ENCODE measurements at places on chromosomes 6 and 20.

- no peak overlapping the region for H3K27ac ChIP-seq
- no peaks in the 10 kb centered on the region for H3K4me1 ChIP-seq
- no peak for DNase-seq
- H3K27me3 ChIP-seq = no peaks in the 10 kb centered on the region
Observed at GRCh38 chr6:55866128-55866527, 9.3 kb downstream of the BMP5 start.

GRCh38 chr20:59008715-59009336 lies 1.8 kb upstream of the CTSZ start:
- H3K36me3 ChIP-seq = no peaks in the 10 kb centered on the region
- H3K4me1 ChIP-seq = no peaks in the 10 kb centered on the region
- no peak overlapping the region for H3K4me3 ChIP-seq
- H3K27ac ChIP-seq = no peak overlapping the region
- no peaks in the 10 kb centered on the region for H3K27me3 ChIP-seq

DNA sequence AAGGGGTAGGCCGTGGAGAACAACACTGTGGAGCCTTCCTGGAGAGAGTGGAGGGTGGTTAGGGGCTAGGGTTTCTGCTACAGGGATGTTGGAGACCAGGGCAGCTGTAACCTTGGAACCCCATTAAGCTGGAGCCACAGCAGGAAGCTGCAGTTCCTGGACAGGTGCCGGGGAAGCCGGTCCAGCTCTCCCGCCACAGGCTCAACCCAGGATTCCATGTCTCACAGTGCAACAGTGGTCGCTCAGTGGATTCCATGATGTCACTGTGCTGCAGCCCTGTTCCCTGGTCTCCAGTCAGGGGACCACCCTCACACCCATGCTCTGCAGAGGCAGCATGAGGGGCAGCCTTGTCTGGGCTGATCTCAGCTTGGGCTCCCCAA lies 264.6 kb upstream of the CDYL start:
- no peaks in the 10 kb centered on the region for H3K27me3 ChIP-seq
- H3K36me3 ChIP-seq = no peaks in the 10 kb centered on the region
- no peak overlapping the region for H3K4me3 ChIP-seq
- no peaks in the 10 kb centered on the region for H3K4me1 ChIP-seq

- DNase-seq = no peak
- H3K4me1 ChIP-seq = no peaks in the 10 kb centered on the region
- no peaks in the 10 kb centered on the region for H3K27me3 ChIP-seq
Observed at GRCh38 chr6:101392586-101393230, 800 bp upstream of the GRIK2 start.

- no peaks in the 10 kb centered on the region for H3K27me3 ChIP-seq
- H3K4me3 ChIP-seq = no peak overlapping the region
- no peaks in the 10 kb centered on the region for H3K36me3 ChIP-seq
Observed at GRCh38 chr6:74755778-74756177, 450.1 kb downstream of the COL12A1 start.

- no peaks in the 10 kb centered on the region for H3K27me3 ChIP-seq
- H3K4me1 ChIP-seq = no peaks in the 10 kb centered on the region
- no peak overlapping the region for H3K4me3 ChIP-seq
- H3K27ac ChIP-seq = no peak overlapping the region
Observed at GRCh38 chr20:6956574-6956973, 189.1 kb downstream of the BMP2 start.

- DNase-seq = no peak
- H3K27ac ChIP-seq = no peak overlapping the region
- H3K27me3 ChIP-seq = no peaks in the 10 kb centered on the region
- no peaks in the 10 kb centered on the region for H3K4me1 ChIP-seq
Observed at GRCh38 chr6:159753081-159753872, 8.6 kb upstream of the ACAT2 start.

DNA sequence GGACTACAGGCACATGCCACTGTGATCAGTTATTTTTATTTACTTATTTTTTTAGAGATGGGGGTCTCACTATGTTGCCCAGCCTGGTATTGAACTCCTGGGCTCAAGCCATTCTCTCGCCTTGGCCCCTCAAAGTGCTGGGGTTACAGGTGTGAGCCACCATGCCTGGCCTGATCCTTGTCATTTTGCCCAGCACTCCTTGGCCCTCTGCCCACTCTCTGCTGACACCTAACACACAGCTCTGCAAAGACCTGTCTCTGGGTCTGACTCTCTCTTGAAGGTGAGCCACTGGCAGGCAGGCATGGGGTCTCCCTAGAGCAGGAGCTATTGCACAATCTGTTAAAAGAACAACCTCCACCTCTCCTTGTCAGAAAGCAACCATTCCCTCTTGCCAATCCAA lies 155.6 kb downstream of the ZFP64 start:
- no peaks in the 10 kb centered on the region for H3K36me3 ChIP-seq
- H3K4me1 ChIP-seq = no peaks in the 10 kb centered on the region
- no peak overlapping the region for H3K4me3 ChIP-seq
- no peaks in the 10 kb centered on the region for H3K27me3 ChIP-seq
- no peak for DNase-seq
- no peak overlapping the region for H3K27ac ChIP-seq

DNA sequence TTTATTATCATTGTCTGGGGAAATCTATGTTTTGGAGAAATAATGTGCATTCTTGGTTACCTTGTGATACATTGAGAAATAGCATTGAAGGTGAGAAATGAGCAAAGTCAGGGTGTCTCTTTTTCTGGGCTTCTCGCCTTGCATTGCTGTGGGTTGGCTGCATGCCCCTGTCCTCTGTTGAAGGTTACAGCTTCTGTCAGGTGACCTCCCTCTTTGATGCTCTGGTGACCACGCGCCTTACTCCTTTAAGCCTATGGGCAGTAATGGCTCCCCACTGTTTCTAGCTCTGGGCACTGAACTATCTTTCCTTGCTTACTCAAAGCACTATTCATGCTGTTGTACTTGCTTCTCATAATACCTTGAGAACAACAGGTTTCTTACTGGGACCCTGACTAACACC lies 14.6 kb downstream of the ADGRB3 start:
- H3K4me1 ChIP-seq = no peaks in the 10 kb centered on the region
- H3K27ac ChIP-seq = no peak overlapping the region
- H3K4me3 ChIP-seq = no peak overlapping the region
- no peaks in the 10 kb centered on the region for H3K36me3 ChIP-seq
- H3K27me3 ChIP-seq = peaks cover 3% of the 10 kb centered on the region

DNA sequence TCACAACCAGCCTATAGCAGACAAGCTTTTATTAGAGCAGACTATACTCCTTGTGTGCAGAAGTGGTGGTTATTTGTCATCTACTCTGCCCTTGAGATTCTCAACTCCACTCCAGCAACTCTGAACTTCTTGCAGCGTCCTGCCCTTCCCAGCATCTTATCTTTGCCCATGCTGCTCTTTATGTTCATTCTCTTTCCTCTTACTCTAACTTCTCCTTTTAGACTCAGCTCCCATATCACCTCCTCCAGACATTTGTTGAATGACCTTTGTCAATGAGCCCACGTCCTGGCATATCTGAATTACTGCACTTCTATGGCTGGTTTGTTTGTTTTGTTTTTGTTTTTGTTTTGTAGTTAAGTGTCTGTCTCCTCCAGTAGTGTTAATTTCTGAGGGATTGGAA lies 81.2 kb downstream of the KCNQ5 start:
- no peak overlapping the region for H3K4me3 ChIP-seq
- no peak overlapping the region for H3K27ac ChIP-seq
- no peaks in the 10 kb centered on the region for H3K27me3 ChIP-seq
- H3K4me1 ChIP-seq = no peaks in the 10 kb centered on the region

DNA sequence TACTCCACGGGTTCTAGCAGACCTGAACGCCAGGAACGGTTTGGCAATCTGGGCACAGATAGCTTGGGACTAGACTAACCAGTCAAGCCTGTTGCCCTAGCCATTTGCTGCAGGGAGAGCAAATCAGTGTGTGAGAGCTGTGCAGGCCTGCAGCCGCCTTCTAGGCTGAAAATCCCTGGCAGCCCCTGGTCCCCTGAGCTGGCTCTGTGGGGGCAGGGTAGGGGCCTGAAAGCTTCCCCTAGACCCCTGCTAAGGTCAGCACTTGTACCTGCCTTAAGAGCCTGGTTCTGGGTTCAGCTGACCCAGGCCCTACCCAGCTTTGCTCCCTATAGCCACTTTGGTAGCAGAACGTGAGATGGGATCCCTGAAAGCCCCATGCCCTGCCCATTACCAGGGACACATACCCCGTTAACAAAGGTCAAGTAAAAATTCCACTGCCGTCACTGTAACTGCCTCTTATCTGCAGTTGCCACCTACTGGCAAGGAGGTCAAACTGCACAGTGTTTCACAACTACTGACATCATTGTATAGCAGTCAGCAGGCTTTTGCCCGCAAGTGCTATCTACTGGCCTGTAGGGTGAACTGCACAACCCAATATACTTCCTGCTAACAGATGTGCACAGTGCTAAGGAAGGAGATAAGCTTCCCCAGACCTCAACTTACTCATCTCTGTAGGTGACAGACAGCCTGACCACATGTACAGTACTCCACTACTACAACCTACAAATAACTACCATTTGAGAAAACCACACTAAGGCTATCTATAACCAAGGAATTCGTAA lies 95.1 kb upstream of the OLIG3 start:
- no peak overlapping the region for H3K4me3 ChIP-seq
- H3K27ac ChIP-seq = no peak overlapping the region
- H3K27me3 ChIP-seq = no peaks in the 10 kb centered on the region

- H3K36me3 ChIP-seq = no peaks in the 10 kb centered on the region
- no peak for DNase-seq
- no peak overlapping the region for H3K27ac ChIP-seq
- H3K4me3 ChIP-seq = no peak overlapping the region
- no peaks in the 10 kb centered on the region for H3K27me3 ChIP-seq
- H3K4me1 ChIP-seq = peaks cover 3% of the 10 kb centered on the region
Observed at GRCh38 chr6:107668743-107669474, 155.2 kb downstream of the SCML4 start.

DNA sequence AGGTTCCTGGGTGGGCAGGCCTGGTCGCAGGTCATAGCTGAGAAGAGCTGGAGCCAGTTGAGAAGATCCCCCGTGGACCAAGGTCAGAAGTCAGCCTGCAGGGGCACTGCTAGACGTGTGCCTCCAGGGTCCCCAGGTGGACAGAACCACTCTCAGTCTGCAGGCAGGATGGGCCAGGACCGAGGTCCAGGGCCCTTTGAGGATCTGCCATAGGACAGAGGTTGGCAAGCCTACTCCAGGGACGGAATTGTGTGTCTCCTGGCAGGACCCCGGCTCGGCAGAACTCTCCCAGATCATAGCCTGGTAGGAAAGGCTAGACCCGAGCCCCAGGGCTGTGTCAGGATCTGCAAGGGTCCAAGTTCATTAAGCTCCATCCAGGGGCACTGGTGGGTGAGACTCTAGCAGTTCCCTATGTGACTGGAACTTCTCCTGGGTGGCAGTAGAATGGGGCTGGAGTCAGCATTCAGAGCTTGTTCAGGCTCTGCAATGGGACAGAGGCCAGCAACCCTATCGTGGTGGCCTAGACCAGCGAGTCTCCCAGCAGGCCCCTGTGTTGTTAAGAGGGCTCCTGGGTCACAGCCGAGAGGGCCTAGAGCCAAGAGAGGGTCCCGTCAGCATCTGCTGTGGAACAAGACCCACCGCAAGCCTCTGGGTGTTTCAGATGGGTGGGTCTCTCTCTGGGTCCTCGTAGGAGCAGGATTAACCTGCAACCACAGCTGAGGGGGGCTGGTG lies 18.2 kb downstream of the TTLL2 start:
- H3K4me1 ChIP-seq = no peaks in the 10 kb centered on the region
- no peaks in the 10 kb centered on the region for H3K36me3 ChIP-seq
- DNase-seq = no peak
- H3K27ac ChIP-seq = no peak overlapping the region
- H3K4me3 ChIP-seq = no peak overlapping the region
- no peaks in the 10 kb centered on the region for H3K27me3 ChIP-seq

DNA sequence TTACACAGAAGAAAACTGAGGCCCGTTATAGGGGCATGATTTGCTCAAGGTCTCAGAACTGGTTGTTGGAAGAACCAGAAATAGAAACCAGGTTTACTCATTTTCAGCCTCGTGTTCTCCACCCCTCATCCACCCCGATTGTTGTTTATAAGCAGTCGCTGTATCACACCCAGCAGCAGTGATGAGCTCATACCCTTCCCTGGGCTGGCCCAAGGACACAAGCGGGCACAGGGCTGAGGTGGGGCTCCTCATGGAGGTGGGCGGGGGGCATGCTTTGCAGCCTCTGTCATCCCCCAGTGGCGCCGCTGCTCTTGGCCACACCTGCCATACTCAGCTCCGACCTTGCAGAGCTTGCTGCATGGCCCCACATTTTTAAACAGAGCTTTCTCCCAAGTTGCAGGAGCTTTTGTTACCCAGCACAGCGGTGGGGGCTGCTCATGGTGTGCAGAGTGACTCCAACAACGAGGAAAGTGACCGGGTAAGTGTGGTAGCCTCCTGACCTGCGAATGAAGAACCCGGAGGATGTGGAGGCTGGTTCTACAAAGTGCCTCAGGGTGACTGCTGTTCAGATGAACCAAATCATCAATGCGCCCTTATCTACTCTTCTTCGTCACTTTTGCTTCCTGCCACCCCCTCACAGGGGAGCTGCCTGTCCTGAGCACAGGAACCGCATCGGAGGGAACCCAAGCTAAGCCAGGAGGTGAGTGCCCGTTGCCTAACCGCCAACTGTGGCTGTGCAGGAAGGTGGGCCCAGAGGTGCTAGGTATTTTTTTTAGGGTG lies 43.6 kb upstream of the NKX2-2 start:
- H3K4me3 ChIP-seq = no peak overlapping the region
- H3K36me3 ChIP-seq = no peaks in the 10 kb centered on the region
- no peak overlapping the region for H3K27ac ChIP-seq
- no peaks in the 10 kb centered on the region for H3K27me3 ChIP-seq
- no peak for DNase-seq

DNA sequence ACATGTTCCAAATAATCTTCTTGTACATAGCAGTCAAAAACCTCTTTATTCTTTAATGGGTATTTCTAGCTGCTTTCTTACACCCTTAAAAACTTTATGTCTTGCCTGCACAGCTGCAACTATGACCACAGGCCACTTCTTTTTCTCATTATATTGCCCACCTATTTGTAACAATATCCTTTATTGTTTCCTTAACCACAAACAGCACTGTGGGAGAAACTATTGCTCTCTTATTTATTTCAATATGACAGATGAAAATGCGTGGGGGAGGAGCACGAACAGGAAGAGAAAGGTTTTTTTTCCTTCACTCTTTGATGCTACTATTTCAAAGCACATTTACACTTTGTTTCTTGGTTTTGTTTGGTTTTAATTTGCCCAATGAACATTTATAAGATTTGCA lies 253.5 kb downstream of the GJA1 start:
- no peak for DNase-seq
- no peaks in the 10 kb centered on the region for H3K36me3 ChIP-seq
- no peaks in the 10 kb centered on the region for H3K4me1 ChIP-seq
- H3K27ac ChIP-seq = no peak overlapping the region

DNA sequence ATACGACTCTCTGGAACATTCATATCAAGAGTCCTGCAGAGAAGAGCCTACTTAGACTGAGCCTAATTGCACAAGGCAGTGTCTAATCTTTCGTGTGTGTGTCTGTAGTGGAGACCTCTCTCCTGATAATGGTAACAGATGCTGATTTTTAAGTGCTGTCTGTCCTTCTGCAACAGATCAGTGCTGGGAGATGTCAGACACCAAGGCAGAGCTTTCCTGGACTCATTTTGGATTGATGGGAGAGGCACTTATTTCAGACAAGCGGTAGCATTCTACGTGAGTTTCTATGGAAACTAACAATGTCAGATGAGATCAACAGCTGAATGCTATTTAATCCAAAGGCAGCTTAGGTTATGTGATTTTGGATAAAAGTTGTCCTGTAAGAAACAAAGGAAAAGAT lies 167.6 kb downstream of the PLCB4 start:
- H3K4me1 ChIP-seq = no peaks in the 10 kb centered on the region
- H3K27ac ChIP-seq = no peak overlapping the region
- no peaks in the 10 kb centered on the region for H3K27me3 ChIP-seq
- no peaks in the 10 kb centered on the region for H3K36me3 ChIP-seq
- DNase-seq = no peak
- no peak overlapping the region for H3K4me3 ChIP-seq
